ENCODE measurements at places on chromosomes 6 and 20.
A peak's percentile ranks its signal among the peaks of the same experiment; 100 is the strongest.

DNA sequence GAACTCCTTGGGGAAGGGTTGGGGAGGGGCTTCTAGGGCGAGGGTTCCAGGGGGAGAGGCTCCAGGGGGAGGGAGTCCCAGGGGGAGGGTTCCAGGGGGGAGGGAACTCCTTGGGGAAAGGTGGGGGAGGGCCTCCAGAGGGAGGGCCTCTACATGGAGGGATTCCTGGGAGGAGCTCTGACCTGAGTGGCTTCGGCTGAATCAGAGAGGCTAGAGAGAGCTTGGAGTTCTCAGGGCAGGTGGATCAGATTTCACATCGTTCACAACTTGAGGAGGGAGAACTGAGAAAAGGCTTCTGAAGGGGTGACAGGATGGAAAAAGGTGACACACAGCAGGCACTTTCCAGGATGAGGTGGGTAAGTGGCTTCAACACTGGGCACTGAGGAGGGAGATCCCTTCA lies 49.1 kb downstream of the DAAM2 start:
- DNase-seq, result no peak

DNA sequence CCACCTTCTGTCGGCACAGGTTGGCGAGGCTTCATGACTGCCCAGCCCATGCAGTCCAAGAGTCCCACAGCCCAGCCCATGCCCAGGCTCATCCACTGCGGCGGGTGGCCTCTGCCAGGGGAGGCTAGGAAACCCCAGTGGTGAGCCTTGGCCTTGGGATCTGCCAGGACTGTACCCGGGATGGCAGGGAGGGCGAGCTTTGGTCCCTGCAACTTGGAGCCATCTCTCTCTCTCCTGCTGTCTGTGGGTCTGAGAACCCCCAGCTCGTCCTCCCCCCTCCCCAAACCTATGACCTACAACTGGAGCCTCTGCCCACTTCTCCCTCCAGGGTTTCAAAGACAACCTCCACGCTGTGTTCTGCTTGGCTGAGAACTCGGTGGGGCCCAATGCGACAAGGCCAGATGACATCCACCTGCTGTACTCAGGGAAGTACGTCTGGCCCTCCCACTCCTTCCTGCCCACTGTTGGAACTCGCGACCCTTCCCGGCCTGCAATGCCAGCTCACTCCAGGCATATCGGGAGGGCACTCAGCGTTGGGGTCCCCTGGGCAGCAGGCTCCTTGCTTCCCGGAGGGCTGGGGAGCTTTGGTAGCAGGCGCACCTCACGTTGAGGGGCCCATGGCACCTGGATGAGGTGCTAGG lies 19.7 kb downstream of the NPEPL1 start:
- DNase-seq, result no peak

DNA sequence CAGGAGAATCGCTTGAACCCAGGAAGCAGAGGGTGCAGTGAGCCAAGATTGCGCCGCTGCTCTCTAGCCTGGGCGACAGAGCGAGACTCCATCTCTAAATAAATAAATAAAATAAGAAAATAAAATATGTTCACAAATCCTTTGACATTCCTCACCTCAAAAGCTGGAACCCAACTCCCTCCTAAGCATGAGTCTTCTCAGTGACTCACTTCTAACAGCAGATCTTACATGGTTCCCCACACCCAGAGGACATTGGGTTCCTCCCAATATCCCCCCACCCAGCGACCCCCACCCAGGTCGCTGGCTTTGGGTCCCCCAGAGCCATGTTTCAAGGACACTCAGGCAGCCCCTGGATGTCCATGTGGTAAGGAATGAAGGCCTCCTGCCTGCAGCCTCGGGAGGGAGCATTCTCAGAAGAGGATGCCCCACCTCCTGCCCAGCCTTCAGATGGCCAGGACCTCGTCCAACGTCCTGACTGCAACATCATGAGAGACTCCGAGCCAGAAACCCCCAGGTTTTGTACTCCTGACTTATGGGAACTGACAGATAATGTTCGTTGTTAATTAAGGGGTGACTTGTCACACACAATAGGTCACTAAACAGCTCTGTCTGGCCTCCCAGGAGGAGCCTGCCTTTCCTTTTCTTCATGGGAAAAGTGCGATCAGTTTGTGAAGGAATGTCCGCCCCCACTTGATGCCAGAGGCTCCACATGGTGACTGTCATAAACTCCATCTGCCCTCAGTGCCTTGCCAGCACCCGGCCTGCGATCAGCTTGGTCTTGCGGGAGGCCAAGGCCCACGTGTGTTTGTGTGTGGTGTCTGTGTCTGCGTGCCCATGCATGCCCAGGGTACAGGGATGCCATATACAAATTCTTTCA lies 10.1 kb upstream of the GMEB2 start:
- no peak for DNase-seq

DNA sequence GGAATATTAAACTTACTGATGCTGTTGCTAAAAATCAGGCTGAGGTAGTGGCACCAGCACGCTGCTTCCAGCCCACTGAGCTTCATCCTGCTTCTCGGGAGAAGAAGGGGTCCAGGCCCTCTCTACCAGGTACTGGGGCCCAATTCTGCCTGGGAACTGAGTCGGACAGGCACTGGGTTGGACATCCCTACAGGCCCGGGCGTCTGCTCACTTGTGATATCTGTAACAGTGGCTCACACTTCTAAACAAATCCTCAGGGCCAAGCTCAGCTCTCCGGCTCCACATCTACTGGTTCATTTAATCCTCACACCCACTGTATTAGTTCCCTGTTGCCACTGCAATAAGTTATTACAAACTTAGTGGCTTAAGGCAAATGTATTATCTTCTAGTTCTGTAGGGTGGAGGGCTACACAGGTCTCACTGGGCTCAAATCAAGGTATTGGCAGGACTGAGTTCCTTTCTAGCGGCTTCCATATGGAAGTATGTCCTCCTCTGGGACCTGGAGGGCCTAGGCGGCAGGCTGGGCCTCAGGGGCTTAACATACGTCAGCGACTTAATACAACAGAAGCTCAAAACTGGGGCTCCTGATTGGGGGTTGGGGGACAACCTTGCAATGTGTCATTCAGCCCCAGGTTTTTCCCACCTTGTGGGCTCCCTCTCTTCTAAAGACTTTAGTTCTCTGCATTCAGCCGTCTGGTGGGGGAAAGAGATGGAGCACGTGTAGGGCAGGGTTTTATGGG lies 1.6 kb upstream of the KCNK15 start:
- DNase-seq, result no peak

GRCh38 chr6:34897130-34897529 lies 8.1 kb downstream of the ANKS1A start:
- DNase-seq, result no peak

DNA sequence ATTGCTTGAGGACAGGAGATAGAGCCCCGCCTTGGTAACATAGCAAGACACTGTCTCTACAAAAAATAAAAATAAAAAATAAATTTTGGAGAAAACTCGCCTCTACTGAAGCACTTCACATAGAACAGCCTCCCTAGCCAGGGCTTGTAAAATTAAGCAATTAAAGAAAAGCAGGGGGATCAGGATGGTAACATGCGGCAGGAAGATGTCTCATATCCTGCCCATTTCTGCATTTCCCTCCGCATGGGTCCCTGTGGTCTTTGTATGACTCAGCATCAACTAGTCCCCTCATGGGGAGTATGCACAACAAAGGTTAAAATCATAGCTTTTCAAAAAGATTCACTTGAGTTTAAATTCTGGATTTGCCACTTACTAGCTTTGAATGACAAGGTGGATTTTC lies 379.0 kb downstream of the EPHA7 start:
- no peak for DNase-seq

- DNase-seq, result no peak
These were observed 8.5 kb upstream of the SPAG4 start for GRCh38 chr20:35607003-35607735.

DNA sequence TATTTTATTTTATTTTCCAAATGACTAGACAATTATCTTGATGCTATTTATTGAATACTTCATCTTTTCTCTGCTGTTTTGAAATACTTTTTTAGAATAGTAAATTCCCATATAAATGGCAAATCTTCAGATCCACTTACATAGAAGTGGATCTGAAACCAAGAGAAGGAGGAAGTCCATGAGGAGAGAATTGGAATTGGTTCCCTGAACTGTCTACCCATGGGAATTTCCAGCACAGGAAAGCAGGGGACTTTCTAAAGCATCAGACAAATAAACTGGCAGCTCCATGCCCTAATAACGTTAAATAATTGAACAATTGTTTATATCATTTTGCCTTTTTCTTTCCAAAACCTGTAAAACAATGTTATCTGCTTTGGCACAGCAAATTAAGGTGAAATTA lies 47.1 kb upstream of the PNRC1 start:
- no peak for DNase-seq

- no peak for DNase-seq
These were observed 41.2 kb downstream of the NR2E1 start for GRCh38 chr6:108207013-108207412.

DNA sequence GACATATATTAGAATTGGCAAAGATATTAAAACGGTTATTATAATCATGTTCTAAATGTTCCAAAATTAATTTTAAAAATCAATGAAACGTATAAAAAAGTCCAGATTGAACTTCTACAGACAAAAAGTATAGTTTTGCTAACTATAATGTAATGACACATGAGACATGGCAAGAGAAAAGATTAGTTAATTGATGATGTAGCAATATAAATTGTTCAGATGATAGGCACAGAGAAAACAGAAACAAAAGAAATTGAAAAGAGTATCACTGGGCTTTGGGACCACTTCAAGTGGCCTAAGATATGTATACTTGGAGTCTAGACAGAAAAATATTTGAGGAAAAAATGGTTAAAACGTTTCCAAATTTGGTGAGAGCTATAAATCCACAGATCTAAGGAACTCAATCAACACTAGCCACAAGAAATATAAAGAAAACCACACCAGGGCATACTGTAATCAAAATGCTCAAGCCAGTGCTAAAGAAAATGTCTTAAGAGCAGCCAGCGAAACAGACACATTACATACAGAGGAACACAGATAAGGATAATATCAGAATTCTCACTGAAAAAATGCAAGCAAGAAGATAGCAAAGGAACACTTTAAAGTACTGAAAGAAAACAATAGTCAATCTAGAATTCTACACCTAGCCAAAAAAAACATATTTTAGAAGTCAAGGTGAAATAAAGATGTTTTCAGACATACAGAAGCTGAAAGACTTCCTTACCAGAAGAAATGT lies 172.6 kb upstream of the FOXQ1 start:
- DNase-seq, result no peak

DNA sequence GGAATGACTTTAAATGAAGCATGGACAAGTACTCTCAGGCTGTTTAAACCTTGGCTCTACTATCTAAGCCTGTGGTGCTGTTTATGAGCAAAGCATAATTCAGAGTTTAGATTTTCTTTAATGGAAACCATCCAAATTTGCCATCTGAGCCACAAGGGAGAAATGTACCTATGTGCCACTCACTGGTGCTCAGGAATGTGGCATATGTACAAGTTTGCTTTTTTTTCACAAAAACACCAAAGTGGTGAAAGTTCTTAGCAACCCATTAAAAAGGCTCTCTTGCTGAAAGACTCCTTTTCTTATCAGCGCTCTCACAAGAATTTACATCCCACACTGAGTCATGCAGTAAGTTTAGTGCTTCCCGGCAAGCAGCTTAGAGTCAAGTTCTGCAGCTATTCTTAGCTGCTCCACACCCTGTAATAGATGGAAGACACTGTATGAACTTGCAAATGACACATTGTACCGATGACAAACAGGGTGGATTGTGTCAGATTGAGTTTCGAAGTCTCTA lies 57.3 kb upstream of the MLIP start:
- DNase-seq, result no peak

- DNase-seq, result no peak
These were observed 803 bp upstream of the SRXN1 start for GRCh38 chr20:653590-654416.

DNA sequence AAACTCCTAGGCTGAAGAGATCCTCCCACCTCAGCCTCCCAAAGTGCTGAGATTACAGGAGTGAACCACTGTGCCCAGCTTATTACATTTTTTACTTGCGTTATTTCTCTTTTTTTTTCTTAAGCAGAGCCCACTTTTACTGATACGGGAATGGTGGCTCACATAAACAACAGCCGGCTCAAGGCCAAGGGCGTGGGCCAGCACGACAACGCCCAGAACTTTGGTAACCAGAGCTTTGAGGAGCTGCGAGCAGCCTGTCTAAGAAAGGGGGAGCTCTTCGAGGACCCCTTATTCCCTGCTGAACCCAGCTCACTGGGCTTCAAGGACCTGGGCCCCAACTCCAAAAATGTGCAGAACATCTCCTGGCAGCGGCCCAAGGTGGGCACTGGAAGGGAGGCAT lies 10.5 kb downstream of the CAPN11 start:
- no peak for DNase-seq

GRCh38 chr20:25503936-25504335 lies 81.4 kb downstream of the NINL start:
- no peak for DNase-seq

- no peak for DNase-seq
These were observed 122.8 kb downstream of the UST start for GRCh38 chr6:148869585-148869984.

DNA sequence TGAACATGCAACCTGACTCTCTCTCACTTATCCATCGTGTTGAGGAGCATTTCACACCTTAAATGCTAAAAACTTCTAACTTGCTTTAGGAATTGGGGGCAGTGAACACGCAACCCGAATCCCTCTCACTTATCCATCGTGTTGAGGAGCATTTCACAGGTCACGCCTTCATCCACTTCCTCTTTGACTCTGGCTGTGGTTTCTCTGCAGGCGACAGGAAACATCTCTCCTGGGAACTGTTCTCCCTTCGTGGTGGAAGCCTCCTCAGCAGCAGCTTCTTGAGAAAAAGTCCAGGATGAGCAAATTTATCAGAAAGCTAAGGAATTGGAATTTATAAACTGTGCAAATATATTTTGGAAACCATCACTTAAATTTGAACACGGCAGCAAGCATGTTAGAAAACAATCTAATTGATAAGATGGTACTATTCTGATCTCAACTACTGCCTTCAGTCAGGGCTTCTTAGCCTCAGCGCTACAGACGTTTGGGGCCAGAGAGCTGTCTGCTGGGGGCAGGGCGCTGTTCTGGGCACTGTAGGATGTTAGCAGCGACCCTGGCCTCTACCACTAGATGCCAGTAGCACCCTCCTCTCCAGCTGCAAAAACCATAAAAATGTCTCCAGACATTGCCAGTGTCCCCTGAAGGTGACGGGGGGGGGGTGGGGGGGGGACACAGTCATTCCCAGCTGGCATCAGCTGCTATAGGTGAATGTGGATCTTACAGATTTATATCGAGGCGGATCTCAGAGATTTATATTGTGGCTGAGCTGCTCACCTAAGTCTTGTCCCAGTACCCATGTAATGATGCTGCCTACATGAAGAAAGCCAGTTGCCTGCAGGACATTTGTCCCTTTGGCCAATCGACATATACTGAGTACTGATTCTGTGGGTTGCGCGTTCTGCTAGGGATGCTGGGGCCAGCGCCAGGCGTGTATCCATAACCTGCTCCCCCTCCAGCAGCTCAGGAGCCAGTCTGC lies 26.2 kb downstream of the CTCFL start:
- peak; percentile 36 for DNase-seq

GRCh38 chr6:160859822-160860221 lies 131.7 kb upstream of the MAP3K4 start:
- no peak for DNase-seq

Measured in CD4-positive, alpha-beta T cell treated with Interleukin-15 for 1 hour (primary cell).